Occipital lobe (tissue), 3 donors: ENCODE measurements at places on chromosomes 5 and 9. TPM values are rescaled to one million over a fixed set of nuclear protein-coding genes. Genes with fewer than 3 reads are reported as not detected.

DNA sequence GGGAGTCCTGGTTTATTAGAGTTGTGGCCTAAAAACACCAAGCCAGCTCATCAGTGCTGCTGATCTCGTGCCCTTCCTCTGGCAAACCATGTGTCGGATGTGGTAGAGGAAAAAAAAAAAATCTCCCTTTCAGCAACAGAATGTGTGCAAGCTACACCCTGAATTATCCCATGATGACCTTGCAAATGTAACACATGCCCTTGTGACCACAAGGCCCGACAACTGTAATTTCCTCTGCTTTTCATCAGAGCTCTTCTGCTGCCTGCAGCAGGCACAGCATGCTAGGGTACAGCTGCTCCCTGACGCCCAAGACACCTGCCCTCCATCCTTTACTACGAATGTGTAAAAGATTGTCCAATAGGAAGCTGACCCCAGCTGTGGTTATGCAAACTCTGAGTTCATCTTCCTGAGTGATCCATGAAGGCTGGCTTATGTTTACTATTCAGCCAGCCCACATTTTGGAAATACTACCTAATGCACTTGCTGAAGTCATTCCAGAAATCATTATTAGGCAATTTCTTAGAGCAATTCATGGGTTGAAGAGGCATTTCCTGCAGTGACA lies 14.6 kb upstream of the BNC2 start:
- DNase-seq = no peak

- no peak for DNase-seq
Observed at GRCh38 chr5:1174122-1174936, 27.1 kb upstream of the SLC6A19 start.

GRCh38 chr9:75588808-75589207 lies 301.7 kb upstream of the PCSK5 start:
- DNase-seq = no peak

The ITGA1 gene
- 7.2 TPM for total RNA-seq

DNA sequence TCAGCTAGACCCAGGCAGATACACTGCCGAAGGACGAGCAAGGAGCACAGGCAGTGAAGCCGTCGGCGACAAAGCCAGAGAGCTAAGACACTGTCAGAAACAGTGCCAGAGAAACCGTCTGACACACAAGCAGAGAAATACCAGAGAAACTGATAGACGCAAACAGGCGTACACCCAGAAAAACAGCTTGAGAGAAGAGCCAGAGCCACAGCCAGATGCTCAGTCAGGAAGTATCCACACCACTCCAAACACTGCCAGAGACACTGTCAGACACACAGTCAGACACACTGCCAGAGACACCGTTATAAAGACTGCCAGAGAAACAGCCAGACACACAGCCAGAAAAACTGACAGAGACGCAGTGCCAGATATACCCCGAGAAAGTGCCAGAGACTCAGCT lies 19.1 kb downstream of the CNTFR start:
- no peak for DNase-seq

- DNase-seq = no peak
Observed at GRCh38 chr5:1868886-1869475, 13.7 kb downstream of the IRX4 start.

GRCh38 chr9:88897081-88897480 lies 94.2 kb upstream of the S1PR3 start:
- no peak for DNase-seq

The LPAR1 gene
- total RNA-seq = 26.4 TPM
